ENCODE measurements at places on chromosomes 7 and 10. TPM values are rescaled to one million over a fixed set of nuclear protein-coding genes. Genes with fewer than 3 reads are reported as not detected.

The INPP5A gene
- 9.3 TPM for polyA plus RNA-seq

The HKDC1 gene
- polyA plus RNA-seq, result 0.10 TPM

The CACNB2 gene
- not detected for polyA plus RNA-seq

The GPNMB gene
- polyA plus RNA-seq, result not detected

The OSBPL3 gene
- polyA plus RNA-seq, result 13.5 TPM

The GOLGA7B gene
- polyA plus RNA-seq, result 0.19 TPM

GRCh38 chr7:28818996-28819395, 139.1 kb downstream of the TRIL start:
- no peak overlapping the region for H3K27ac ChIP-seq
- H3K4me1 ChIP-seq, result peaks cover 30% of the 10 kb centered on the region
- no peak overlapping the region for H3K4me3 ChIP-seq
- DNase-seq, result no peak

GRCh38 chr7:141484907-141485306, 66.3 kb upstream of the AGK start:
- no peak overlapping the region for H3K27ac ChIP-seq
- H3K4me3 ChIP-seq, result no peak overlapping the region
- DNase-seq, result no peak
- H3K4me1 ChIP-seq, result no peaks in the 10 kb centered on the region
- H3K27me3 ChIP-seq, result no peaks in the 10 kb centered on the region

- no peak overlapping the region for H3K4me3 ChIP-seq
- H3K36me3 ChIP-seq, result no peaks in the 10 kb centered on the region
- no peak for DNase-seq
- H3K27ac ChIP-seq, result no peak overlapping the region
- no peaks in the 10 kb centered on the region for H3K4me1 ChIP-seq
These were observed 99.0 kb downstream of the RNF32 start for GRCh38 chr7:156739596-156739995.

GRCh38 chr10:553233-553632, 136.2 kb downstream of the DIP2C start:
- H3K36me3 ChIP-seq, result no peaks in the 10 kb centered on the region
- H3K4me1 ChIP-seq, result no peaks in the 10 kb centered on the region
- no peak for DNase-seq
- no peak overlapping the region for H3K4me3 ChIP-seq
- H3K27ac ChIP-seq, result no peak overlapping the region

DNA sequence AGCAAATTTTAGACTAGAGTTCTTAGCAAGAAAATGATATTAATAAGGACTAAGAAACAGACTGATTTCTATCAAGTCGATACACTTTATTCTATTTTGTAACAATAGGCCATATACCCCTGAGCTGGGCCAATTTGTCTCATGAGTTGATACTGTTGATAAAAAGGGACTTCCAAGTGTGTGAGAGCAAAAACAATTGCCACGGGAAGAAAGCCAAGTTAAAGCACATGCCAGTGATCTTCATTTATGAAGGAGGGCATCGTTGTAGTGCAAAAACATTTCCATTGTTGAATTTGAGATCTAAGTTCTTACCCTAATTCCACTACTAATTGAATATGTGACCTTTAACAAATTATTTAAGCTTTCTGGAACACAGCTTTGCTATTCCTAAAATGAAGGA, 119.9 kb downstream of the CNOT4 start:
- H3K27me3 ChIP-seq, result no peaks in the 10 kb centered on the region
- H3K4me1 ChIP-seq, result peaks cover 14% of the 10 kb centered on the region
- H3K4me3 ChIP-seq, result no peak overlapping the region
- H3K36me3 ChIP-seq, result peaks cover 24% of the 10 kb centered on the region
- no peak for DNase-seq

DNA sequence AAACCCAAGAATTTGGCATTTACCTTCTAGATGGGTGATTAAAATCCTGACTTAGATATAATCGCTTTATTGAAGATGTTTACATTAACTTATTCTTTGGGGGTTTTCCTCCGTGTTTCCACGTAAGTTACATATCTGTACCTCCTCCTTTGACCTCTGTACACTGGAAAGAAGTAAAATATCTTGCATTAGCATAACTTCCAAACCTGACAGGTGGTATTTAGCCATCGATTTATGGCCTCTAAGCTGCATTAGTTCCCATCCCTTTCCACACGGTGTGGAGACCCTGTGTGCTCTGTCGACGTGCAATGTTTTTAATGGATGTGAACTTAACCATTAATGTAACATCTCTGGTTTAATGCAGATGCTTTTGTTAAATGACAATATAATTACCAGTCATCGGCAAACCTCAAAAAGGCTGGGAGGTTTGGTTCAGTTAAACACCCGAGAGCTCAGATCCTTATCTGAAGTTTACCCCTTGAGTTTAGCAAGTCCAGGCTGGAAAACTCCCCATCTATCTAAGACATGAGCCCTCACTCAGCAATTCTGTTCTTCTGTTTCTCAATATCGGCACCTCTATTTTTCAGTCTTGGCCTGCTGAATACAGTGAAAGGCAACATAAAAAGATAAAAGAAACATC, 295.2 kb downstream of the GATA3 start:
- no peak overlapping the region for H3K27ac ChIP-seq
- H3K27me3 ChIP-seq, result no peaks in the 10 kb centered on the region
- no peaks in the 10 kb centered on the region for H3K36me3 ChIP-seq
- H3K4me1 ChIP-seq, result no peaks in the 10 kb centered on the region

DNA sequence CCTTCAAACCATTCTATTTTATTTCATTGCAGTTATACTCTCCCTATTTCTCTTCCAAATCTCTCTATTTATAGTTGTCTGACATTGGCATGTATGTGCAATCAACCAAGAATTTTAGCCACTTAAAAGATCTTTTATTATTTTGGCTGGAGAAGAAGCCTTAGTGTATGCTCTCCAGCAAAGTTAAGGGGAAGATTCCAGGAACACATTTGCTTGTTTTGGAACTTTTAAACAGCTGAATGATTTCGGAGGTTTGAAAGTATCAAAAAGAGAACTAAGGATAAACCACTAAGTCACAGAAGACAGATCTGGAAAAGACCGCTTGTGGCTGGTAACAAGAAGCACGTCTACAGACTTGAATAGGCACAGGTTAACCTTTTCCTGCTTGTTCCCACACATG, 182.2 kb upstream of the FZD1 start:
- DNase-seq, result no peak
- H3K36me3 ChIP-seq, result no peaks in the 10 kb centered on the region
- no peaks in the 10 kb centered on the region for H3K27me3 ChIP-seq
- H3K4me1 ChIP-seq, result no peaks in the 10 kb centered on the region
- H3K27ac ChIP-seq, result no peak overlapping the region
- no peak overlapping the region for H3K4me3 ChIP-seq

GRCh38 chr7:4270268-4270667, 411.8 kb upstream of the FOXK1 start:
- DNase-seq, result no peak
- no peaks in the 10 kb centered on the region for H3K27me3 ChIP-seq
- no peak overlapping the region for H3K4me3 ChIP-seq
- no peaks in the 10 kb centered on the region for H3K36me3 ChIP-seq
- H3K4me1 ChIP-seq, result no peaks in the 10 kb centered on the region

- H3K4me3 ChIP-seq, result no peak overlapping the region
- no peak for DNase-seq
- no peaks in the 10 kb centered on the region for H3K4me1 ChIP-seq
These were observed 910.4 kb downstream of the SORCS1 start for GRCh38 chr10:106254071-106254470.

DNA sequence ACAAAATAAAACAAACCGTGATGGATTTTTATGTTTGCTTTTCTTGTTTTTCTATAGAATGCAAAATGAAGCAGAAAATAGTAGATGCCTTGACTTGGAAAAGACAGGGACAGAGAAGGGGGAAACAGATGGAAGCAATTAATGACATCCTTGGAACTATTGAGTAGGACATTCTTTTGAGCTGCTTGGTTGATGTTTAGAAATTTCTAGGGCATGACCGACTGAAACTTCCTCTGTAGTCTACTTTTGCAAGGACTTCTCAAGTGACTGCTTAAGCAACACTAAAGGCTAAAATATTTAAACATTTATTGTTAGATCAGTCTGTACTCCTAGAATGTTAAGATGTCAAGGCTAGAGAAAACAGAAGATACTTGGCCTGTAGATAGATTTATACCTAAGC, 49.4 kb downstream of the VCL start:
- peaks cover 5% of the 10 kb centered on the region for H3K4me1 ChIP-seq
- DNase-seq, result no peak
- no peak overlapping the region for H3K4me3 ChIP-seq
- no peaks in the 10 kb centered on the region for H3K27me3 ChIP-seq
- H3K36me3 ChIP-seq, result no peaks in the 10 kb centered on the region
- no peak overlapping the region for H3K27ac ChIP-seq

GRCh38 chr10:114115661-114116445, 58.1 kb downstream of the CCDC186 start:
- no peaks in the 10 kb centered on the region for H3K36me3 ChIP-seq
- DNase-seq, result no peak
- H3K4me3 ChIP-seq, result no peak overlapping the region
- no peaks in the 10 kb centered on the region for H3K27me3 ChIP-seq

- H3K27me3 ChIP-seq, result no peaks in the 10 kb centered on the region
- no peak overlapping the region for H3K4me3 ChIP-seq
- no peak for DNase-seq
- H3K36me3 ChIP-seq, result peaks cover 3% of the 10 kb centered on the region
- no peaks in the 10 kb centered on the region for H3K4me1 ChIP-seq
These were observed 81.4 kb downstream of the FAM185A start for GRCh38 chr7:102830197-102830596.
